ENCODE measurements at places on chromosomes 4 and X.

- DNase-seq: no peak
Measured at GRCh38 chr4:153623491-153623890, 60.6 kb upstream of the TLR2 start.

DNA sequence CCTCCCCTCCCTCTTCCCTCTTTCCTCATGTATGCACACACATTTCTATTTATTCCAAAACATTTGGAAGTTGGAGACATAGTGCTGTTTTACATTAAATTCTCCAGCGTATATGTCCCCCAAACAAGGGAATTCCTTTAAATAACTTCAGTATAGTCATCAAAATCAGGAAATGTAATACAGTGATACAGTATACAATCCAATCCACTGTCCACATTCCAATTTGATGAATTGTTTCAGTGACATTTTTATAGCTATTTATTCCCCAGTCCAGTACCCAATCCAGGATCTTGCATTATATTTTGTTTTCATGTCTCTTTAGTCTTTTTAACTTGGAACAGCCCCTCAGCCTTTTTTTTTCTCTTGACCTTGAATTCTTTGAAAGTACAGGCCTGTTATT is 233.0 kb downstream of the DKK2 start:
- no peak for DNase-seq

DNA sequence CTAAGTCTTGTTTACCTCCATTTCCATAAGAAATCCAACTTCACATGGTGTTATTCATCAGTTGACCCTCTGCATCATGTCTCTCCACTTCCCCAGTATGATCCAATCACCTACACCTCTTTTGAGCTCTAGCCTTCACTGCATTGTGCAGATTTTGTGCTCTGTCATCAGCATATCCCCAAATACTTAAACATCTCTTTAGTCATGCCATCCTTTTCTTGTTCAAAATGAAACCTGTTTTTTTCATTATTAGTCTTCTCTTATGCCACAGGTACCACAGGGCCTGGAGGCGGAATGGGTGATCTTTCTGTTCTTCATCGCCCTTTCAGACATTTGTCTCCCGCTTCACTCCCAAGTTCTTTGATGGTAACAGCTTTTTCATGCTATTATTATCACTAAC is 382.7 kb upstream of the GALNTL6 start:
- DNase-seq: no peak

DNA sequence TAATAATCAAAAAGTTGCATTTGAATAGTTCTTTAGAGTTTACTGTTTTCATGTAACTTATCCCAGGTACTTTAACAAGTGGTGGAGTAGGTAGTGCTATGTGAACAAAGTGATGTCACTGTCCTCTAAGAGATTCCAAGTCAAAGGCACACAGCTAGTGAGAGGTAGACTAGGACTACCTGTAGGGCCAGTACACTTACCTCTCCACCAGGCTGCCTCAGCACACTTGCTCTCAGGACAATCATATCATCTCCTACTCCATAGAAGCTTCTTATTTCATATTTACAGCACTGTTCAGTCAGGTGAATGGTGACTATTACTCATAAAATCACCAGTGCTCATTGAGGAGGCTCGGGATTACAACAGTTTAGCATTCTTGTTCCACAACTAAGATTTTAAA is 173.0 kb upstream of the EMCN start:
- DNase-seq: no peak

DNA sequence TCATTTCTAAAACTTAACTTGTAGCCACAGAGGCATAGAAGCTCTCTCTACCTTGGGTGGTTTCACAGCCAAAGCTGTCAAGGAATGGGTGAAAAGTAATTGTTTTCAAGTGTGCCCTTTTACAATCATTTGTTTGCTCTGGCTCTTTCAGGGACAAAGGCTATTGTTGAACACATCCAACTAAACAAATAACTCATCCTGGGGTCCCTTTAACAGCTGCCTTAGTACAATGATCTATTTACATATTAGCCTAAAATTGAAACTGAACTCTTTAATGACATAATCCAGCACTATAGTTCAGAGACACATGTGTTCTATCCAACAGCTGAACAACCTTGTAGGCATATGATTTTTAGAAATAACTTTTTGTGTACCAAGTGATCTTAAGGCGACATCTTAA is 3.7 kb downstream of the HHIP start:
- no peak for DNase-seq

DNA sequence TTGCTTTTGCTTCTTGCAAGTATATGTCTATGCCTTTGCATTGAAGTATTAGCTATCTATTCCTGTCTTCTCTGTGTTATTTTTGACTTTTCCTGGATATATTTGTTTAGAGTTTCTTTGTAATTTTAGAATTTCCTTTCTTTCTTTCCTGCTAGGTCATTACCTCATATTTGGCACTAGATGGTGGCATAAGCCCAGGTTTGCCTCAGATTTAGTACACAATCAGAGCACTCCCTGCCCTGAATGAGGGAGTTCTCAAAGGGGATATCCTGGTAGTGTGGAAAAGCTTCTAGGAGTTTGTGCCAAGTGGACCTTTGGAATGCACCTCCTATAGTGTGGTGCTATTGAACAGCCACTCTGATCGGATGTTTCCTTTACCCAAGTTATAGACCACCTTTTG is 181.6 kb downstream of the UGT8 start:
- DNase-seq: peak; percentile 24

- no peak for DNase-seq
Measured at GRCh38 chr4:79426989-79427388, 19.0 kb upstream of the GK2 start.

- DNase-seq: no peak
Measured at GRCh38 chr4:8908206-8908893, 36.7 kb upstream of the HMX1 start.

- no peak for DNase-seq
Measured at GRCh38 chr4:108036213-108036612, 46.5 kb downstream of the HADH start.

- DNase-seq: peak; percentile 78
Measured at GRCh38 chr4:48698029-48698971, 81.8 kb downstream of the FRYL start.

GRCh38 chr4:98816386-98816785 is 112.5 kb downstream of the EIF4E start:
- DNase-seq: no peak

All from ACHN (cell line).